ENCODE measurements at places on chromosomes 3 and 15. TPM values are rescaled to one million over a fixed set of nuclear protein-coding genes. Genes with fewer than 3 reads are reported as not detected.
A peak's percentile ranks its signal among the peaks of the same experiment; 100 is the strongest.

- no peak for DNase-seq
Observed at GRCh38 chr3:40306336-40306735, 3.2 kb upstream of the EIF1B start.

- DNase-seq = no peak
Observed at GRCh38 chr3:155852341-155852740, 1.9 kb downstream of the SLC33A1 start.

- no peak for DNase-seq
Observed at GRCh38 chr3:177776661-177777101, 579.4 kb upstream of the TBL1XR1 start.

- DNase-seq = no peak
Observed at GRCh38 chr3:30664884-30665283, 58.5 kb downstream of the TGFBR2 start.

Gene LRTM1
- total RNA-seq = not detected

DNA sequence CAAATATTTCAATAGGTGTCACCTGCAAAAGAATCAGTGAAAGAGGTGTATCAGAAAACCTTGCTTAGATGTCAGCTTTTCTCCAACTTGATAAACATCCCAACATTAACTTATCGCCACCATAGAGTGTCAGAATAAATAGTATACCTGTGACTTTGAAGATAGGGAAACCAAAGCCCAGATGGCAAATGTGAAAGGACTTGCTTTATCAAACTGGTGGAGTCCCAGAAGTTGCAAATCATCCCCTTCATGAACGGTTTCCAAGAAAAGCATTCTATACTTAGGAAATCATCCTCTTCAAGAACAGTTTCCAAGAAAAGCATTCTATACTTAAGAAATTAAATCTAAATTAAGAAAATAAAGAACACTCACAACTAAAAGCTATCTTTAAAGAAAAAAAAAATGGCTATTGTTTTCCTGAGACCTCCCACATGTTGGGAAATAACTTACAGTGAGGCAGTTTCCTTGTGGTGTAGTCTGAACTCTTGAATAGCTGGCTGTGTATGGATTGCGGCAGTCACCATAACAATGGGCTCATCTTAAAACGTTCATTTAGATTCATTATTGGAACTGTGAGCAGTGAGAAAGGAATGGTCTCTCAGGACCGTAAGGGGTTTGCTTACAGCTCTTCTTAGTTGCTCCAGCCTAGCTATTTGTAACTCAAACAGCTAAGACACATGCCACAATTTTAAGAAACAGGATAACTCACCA lies 56.5 kb downstream of the GHSR start:
- DNase-seq = no peak

GRCh38 chr3:35335703-35336102 lies 303.6 kb upstream of the ARPP21 start:
- no peak for DNase-seq

DNA sequence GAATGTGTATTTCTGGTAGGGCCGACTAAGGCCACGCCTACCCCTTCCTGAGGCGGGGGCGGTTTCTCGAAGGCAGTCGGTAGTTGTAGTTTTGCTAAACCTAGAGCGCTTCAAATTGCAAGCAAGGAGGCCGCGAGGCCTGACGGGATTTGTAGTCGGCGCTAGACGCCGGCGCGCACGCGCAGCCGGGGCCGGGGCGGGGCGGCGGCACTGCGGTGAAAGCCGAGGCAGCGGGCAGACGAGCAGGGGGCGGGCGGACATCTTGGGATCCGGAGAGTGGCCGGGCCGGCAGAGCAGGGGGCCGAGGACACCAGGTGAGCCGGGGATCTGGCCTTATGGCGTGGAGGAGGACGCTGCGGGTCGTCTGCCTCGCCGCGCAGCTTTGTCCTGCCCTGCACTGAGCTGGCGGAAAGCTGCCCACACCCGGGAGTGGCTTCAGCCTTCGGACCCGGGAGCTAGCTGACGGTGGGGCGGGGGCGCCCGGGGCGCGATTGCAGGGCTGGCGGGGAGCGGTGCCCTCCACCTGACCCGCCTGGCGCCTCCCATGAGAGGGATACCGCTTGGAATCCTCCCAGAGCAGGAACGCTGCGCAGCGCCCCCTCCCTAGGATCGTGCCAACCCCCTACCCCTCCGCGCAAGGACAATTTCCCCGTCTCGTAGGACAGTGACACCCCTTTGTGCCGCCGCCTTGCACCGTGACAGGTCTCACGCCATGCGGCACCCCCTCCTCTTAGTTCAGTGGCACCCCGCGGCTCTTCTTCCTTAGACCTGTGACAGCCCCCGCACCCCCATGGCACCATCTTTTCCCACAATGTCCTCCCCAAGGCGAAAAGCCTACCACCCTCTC lies at the start of gene AP2M1:
Gene AP2M1, plus strand, starts transcription at position 210 of the 847 bp plus-strand sequence. CDS start 2,139 bp downstream, outside the sequence.
- peak; percentile 97 for DNase-seq

Gene LHFPL4
- not detected for total RNA-seq

- no peak for DNase-seq
Observed at GRCh38 chr3:47578119-47578632, 489 bp downstream of the CSPG5 start.

DNA sequence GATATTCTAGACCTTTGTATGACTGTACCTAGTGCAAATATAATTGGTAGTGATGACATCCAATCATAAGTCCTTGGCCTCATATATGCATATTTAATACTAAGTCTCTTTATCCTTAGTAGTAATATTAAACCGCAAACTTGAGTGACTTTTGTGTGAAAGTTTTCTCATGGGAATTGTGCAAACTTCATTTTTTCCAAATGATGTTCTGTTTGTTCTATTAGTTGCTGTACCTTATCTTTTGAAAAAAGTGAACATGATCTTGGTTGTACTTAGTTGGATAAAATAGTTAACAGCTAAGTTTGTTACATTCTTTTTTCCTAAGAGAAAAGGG lies 43.2 kb downstream of the TMEM45A start:
- no peak for DNase-seq

DNA sequence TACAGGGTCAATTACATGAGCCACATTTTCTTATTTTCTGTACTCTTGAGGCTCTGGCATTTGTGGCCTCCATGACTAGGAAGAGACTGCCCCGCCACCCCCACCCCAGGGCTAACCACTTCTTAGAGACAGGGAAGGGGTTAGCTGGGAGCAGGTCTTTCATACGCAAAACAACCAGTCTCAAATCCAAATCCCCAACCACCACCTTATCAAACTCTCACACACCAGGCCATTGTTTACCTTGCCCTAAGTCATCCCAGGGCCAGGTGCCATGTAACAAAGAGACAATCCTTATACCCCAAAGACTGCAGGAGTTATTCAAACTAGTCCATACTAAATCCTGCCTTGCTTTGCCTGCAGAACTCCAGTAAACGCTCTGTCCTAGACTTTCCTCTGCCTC lies 77.8 kb downstream of the B3GNT5 start:
- DNase-seq = no peak

DNA sequence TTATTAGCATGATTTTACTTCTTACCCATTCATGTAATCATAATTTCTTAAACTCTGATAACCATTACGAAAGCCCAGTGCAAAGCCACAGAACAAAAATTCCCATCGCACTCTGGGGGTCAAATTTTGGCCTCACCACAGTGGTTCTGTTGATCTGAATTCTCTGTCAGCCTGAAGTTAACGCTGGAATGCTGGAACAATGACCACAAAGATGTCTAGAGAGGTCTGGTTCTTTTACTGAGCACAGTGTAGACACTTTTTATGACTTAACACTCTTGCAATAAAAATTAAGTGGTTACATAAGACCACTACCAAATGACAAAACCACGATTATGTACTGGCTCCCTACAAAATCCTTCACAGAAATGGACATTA lies 94.7 kb downstream of the PDZRN3 start:
- no peak for DNase-seq

Gene GRM2
- 0.54 TPM for total RNA-seq

DNA sequence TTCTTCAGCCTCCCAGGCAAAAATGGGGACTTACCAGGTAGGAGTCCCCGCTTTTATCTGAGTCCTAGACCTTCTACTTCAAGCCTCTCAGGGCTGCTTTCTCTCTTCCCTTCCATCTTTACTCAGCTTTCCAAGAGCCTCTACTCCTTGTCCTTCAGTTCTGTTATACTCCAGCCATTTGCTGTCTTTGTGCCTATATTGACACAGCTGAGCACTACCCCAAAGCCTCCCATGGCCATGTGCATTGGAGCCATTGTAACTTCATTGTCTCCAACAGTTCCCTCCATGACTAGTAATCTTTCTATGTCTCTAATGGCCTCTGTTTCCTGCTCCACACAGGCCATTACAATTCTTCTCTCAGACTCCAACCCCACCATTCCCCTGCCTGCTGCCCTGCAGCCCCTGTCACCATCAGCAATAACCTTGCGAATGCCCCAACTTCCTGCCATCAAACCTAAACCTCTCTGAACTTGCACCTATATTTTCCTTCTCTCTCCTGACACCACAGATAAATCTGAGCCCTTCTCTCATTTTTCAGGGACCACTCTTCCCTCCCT lies 77.9 kb upstream of the ADPGK start:
- no peak for DNase-seq

Gene TUBGCP5
- total RNA-seq = 39.6 TPM

GRCh38 chr3:155411500-155412223 lies 118.2 kb upstream of the STRIT1 start:
- no peak for DNase-seq

DNA sequence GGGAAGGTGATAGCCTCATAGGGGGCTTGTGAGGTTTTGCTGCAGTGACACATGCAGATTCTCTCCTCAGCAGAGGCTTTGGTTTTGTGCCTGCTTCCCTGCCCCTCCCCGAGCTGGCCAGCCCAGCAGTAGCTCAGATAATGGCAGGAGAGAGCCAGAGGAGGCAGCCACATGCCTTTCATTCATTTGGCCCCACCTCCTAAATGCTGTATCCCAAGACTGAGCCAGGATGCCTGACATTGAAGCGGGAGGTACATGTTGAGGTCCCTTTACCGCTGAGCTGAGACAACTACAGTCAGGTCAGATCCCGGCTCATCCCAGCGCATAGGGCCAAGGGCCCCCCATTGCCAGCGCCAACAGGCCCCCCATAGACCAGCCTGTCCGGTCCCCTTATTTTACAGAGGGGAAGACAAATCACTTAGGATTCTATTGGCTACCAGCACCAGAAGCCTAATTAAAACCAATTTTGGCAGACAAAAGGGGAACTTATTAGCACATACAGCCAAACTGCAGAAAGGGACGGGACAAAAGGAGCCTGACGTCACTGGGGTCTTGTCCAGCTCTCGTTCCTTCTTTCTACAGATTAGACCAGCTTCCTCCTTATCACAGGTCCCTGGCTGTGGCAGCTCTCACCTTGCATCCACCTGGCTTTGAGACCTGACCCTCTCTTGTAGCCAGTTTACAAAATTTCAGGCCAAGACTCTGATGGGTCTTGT lies 12.1 kb upstream of the POLG start:
- DNase-seq = no peak

DNA sequence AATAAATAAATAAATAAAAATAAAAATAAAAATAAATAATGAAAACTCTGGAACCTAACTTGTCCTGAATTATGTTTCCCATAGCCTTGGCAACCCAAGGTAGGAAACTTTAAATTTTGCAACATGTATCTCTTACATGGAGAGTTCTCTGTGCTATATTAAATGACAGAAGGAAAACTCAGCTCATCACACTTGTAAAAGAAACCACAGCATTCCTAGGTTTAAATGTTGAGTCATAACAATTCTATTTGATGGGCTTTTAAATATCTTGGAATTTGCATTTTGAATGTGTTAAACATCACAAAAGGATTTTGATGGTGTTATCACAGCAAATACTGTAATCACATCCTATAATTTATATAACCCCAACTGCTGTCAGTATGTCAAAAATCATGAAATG lies 144.2 kb downstream of the LRTM1 start:
- DNase-seq = no peak

Gene CAMKV
- not detected for total RNA-seq

DNA sequence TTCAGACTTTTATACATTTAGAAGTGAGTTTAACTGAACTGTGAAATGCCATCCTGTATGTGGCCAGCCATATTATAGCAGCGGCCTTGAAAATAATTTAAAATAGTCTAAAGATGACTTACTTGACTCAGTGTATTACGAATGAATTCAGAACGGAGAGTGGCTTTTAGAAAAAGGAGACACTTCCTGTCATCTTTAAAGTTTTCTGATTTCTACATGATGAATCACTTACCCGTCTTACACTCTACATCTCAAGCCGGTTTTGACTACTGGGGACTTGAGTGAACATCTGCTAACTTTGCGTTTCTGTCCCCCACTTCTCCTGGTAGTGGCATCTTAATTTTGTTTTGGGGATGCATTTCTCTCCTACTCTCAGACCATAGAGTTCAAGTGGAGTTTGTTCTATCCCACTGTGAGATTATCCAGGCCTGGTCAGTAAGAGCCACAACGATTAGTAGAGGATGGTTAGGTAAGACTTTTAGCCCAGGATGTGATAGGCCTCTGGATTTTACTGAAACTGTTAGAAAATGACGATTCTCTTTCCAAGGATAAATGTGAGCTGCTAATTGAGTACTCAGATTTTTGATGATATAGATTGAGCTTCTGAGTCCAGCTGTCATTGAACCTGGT lies 175.4 kb upstream of the CADPS start:
- DNase-seq = no peak

GRCh38 chr3:72738752-72739530 lies 109.3 kb downstream of the SHQ1 start:
- no peak for DNase-seq

Gene KLF15
- total RNA-seq = 55.7 TPM

Gene ABHD17C
- 1.6 TPM for total RNA-seq

GRCh38 chr3:187746442-187747281 lies 1.4 kb upstream of the BCL6 start:
- DNase-seq = no peak

Gene COL6A5
- total RNA-seq = not detected

DNA sequence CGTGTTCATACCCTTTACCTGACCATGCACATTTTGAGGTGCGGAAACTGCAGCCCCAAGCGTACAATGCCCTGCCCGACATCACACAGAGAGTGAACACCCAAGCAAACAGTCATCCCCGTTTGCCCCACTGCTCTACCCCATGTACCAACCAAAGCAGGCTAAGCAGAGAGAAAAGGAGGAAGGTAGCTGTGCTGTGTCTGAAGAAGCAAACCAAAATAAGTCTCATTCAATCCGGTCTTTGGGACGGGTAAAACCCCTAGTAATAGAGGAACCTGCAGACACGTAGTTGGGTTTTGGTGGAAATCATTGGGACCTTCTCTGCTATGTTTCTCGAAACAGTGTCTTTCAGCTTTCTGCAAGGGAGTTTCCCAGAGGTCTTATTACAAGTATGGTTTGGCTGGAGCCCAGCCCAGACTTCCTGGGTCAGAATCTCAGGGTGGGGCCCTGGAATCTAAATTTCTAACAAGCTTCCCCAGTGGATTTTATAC lies 164.6 kb upstream of the HES1 start:
- no peak for DNase-seq

- no peak for DNase-seq
Observed at GRCh38 chr3:51963951-51964451, 3.3 kb downstream of the PCBP4 start.

DNA sequence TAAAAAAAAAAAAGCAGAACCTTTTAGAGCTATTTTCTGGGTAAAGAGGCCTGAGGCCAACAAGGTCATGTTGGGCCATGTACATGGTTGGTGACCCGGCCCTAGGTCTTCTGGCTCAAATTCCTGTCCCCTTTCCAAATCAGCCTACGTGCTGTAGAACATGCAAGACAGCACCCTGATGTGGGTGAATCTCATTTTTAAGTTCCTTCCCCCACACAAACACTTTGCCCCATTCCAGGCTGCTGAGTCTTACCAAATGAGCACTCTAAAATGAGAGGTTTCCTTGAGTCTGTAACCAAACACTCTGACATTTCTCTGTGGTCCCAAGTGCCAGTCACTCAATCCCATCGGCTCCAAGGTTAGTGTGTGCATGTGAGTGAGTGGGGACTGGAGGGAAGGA lies 9.4 kb downstream of the BCL6 start:
- no peak for DNase-seq

Gene PRR23C
- not detected for total RNA-seq

Gene FETUB
- not detected for total RNA-seq

- DNase-seq = no peak
Observed at GRCh38 chr3:52973806-52974205, 72.1 kb downstream of the SFMBT1 start.

Measured in thoracic aorta (tissue), 2 donors.